ENCODE measurements at places on chromosomes 13 and 19.

DNA sequence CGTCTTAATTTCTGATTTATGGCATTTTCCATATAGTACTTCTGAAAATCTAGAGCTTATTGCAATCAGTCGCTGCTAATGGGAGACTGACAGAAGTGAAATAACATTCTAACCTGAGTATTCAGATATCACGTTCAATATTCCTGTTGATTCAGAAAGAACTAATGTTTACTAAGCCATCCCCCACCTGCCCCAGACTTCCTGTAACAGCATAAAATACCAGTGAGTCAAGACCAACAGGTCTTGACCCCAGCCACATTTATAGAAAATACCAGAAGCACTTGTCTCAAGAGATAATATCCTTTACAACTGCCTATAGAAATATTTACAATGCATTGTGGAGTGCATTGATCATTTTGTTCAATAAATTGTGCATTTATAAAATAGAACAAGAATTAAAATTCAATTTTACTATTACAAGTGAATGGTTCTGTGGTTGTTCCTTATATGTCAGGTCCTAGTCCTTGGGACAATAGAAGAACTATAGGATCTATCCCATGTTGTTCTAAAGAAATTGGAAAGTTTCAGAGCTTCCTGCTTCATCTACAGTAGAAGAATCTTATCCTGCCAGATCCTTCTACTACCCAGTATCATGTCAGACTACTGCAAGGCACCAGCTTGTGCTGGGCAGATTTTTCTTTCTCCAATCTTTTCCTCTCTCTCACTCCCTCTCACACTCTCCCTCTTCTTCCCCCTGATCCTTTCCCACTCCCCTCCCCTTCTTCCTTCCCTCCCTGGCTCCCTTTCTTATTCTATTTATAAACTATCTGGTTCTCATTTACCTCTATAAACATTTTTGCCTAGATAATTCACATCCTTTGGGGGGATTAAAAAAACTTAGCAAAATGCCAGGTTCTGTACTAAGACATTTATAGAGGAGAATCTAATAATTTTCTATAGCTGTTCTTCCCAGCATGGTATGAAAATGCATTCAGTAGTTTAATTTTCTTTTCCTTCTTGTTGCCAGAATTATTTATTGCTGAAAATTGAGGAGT lies 629.9 kb downstream of the DIAPH3 start:
- DNase-seq, result no peak

GRCh38 chr13:40026741-40027140 lies 371.3 kb downstream of the COG6 start:
- no peak for DNase-seq

GRCh38 chr19:2944403-2944774 lies 382 bp downstream of the ZNF77 start:
- no peak for DNase-seq

- no peak for DNase-seq
These were observed 16.0 kb upstream of the CCL25 start for GRCh38 chr19:8036434-8037099.

DNA sequence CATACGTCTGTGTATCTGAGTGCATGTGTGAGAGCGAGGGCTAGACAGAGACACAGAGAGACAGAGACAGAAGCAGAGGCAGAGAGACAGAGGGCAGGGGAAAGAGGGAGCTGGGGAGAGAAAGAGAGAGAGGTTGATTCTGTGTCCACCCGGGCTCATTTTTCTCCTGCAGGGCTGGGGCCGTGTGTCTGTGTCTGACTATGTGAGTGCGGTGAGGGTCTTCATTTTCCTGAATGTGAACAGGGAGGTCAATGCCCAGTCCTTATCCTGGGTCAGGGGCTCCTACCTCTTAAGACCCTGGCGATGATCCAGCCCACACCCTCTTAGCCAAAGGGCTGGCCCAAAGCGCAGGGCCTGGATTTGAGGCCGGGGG lies 17.7 kb downstream of the LRRC4B start:
- DNase-seq, result no peak

DNA sequence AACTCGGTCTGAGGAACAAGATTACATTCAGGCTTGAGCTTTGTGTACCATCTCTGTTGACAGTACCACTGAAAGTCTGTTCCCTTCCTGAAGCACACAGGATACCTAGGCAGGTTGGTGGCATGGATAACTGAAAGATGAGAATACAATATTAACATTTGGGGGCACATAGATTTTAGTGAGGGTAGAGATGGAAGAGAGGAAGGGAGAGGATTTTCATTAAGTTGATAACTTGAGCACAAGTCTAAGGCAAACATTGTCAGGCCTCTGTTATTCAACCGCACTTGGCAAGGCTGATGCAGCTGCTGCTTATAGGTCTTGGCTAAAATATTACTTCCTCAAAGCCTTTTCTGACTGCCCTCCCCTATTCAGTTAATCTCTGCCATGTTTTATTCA lies 10.9 kb downstream of the MIR17HG start:
- no peak for DNase-seq

- DNase-seq, result no peak
These were observed 813 bp downstream of the ZNF562 start for GRCh38 chr19:9673912-9674662.

GRCh38 chr19:2775556-2776430 lies 7.3 kb downstream of the SGTA start:
- no peak for DNase-seq
